HCT116 (cell line): ENCODE measurements at places on chromosomes 7 and 10. TPM values are rescaled to one million over a fixed set of nuclear protein-coding genes. Genes with fewer than 3 reads are reported as not detected.

GRCh38 chr10:75803816-75804552 lies 372.6 kb downstream of the LRMDA start:
- no peak for DNase-seq

GRCh38 chr10:133179128-133179520 lies 19.1 kb downstream of the KNDC1 start:
- no peak for DNase-seq

GRCh38 chr7:44217223-44217714 lies 16.5 kb downstream of the YKT6 start:
- DNase-seq: no peak

DNA sequence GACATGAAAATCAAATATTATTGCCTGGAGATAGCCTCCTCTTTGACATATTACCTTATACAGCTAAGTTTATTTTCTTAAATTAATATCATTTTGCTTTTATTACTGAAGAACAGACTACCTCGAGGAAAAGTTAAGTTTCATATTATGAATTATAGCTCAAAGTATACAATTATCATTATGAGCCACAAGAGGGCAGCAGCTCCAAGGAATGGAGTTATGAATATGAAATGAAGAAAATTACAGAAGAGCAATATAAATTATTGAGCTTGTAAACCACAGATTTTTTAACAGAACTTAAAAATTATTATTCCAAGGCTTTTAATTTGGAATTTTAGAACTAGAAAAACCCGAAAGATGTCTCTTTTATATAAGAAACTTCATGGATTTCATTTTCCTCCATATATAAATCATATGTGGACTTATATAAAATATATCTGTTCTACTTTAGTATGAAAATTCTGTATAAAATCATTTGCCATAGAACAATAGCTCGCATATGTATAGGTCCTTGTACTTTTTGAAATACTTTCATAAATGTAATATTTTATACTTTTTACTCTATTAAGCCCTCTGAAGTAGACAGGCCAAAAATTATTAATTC lies 40.1 kb downstream of the IQUB start:
- peak; percentile 21 for DNase-seq

GRCh38 chr10:94279835-94280709 lies 82.7 kb downstream of the NOC3L start:
- peak; percentile 24 for DNase-seq

- DNase-seq: no peak
These were observed 54.9 kb downstream of the KMT2E start for GRCh38 chr7:105068886-105069285.

- no peak for DNase-seq
These were observed 258.6 kb upstream of the MKI67 start for GRCh38 chr10:128384831-128385230.

DNA sequence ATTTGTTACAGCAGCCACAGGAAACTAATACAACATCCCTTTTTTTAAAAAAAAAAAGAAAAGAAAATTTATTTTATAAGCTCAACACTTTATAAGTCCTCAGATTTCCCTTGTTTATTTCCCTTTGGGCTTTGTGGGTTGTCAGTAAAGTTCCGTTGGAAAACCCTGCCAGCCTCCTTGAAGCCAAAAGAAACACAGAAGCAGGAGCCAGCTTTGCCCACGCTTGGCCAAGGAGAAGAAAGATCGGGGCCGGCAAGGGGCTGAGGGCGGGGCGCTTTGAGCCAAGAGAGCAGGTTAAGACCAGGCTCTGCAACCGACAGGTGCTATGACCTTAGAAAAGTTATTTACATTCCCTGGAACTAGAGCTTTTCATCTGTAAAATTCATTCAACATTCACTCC lies 72.7 kb downstream of the RGS10 start:
- DNase-seq: no peak

The MRLN gene
- not detected for total RNA-seq

The C10orf105 gene
- not detected for total RNA-seq

- DNase-seq: no peak
These were observed 45.9 kb downstream of the SGMS1 start for GRCh38 chr10:50577681-50578350.

The PON3 gene
- 2.6 TPM for total RNA-seq

The UNCX gene
- not detected for total RNA-seq

- no peak for DNase-seq
These were observed 197.3 kb downstream of the MACC1 start for GRCh38 chr7:20019757-20020432.

The SEC61G gene
- 147 TPM for total RNA-seq

- DNase-seq: no peak
These were observed 213.8 kb downstream of the ZMYND11 start for GRCh38 chr10:349081-349480.

GRCh38 chr10:49083261-49083660 lies 32.1 kb downstream of the VSTM4 start:
- DNase-seq: no peak

GRCh38 chr10:86064219-86064618 lies 302.4 kb downstream of the GRID1 start:
- DNase-seq: no peak

The NKX2-3 gene
- not detected for total RNA-seq

The GIMAP6 gene
- total RNA-seq: 0.12 TPM

GRCh38 chr10:35762311-35763030 lies 120.4 kb upstream of the FZD8 start:
- no peak for DNase-seq

The CYP26C1 gene
- 0.07 TPM for total RNA-seq

GRCh38 chr10:97117372-97117771 lies 68.4 kb downstream of the SLIT1 start:
- peak; percentile 16 for DNase-seq

The ASCC1 gene
- total RNA-seq: 34.5 TPM

- no peak for DNase-seq
These were observed 348.2 kb downstream of the SDK1 start for GRCh38 chr7:3649250-3649649.

The CPA1 gene
- 11.9 TPM for total RNA-seq

- DNase-seq: no peak
These were observed 43.7 kb downstream of the ITGB8 start for GRCh38 chr7:20374399-20374798.

- no peak for DNase-seq
These were observed 286.4 kb downstream of the ZEB1 start for GRCh38 chr10:31605426-31605825.

The TUBAL3 gene
- 0.98 TPM for total RNA-seq

- DNase-seq: no peak
These were observed 81.6 kb upstream of the LRRC4 start for GRCh38 chr7:128112781-128113221.

- DNase-seq: no peak
These were observed 11.0 kb upstream of the PILRB start for GRCh38 chr7:100346921-100347320.

DNA sequence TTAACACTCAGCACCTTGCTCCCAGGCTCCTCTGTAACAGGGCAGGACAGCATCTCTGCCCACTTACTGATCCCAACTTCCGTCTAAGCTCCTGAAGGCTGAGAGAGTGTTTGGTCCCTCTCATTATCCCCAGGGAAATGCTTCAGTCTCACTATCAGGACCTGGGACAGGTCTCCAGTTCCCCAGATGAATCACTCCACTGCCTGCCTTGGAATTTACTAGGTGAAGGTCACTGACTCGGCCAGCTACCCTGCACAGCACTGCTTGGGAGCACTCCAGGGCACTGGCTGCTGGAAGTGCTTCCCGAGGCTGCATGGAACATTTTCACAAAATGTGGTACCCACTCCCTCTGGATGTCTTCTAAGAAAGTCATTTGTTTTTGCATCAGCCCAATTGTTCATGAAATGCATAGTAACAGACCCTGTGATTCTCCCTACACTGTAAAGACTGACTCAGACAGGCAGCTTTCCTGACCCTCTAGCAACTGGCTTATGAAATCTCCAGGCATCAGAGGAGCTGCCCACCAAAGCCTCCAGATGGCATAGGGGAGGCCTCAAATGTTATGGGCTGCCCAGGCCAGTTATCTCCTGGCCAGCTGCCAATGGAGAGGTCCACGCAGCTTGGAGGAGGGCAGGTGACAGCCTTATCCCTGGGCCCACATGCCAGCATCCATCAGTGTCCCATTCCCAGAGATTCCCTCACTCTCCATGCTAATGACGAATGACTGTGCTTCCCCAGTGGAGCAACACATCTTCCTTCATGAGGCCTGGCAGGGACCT lies 89.1 kb downstream of the GFRA1 start:
- no peak for DNase-seq

The AOC1 gene
- total RNA-seq: 0.37 TPM

The MMRN2 gene
- 8.3 TPM for total RNA-seq
